ENCODE measurements at places on chromosomes 7 and 10.

DNA sequence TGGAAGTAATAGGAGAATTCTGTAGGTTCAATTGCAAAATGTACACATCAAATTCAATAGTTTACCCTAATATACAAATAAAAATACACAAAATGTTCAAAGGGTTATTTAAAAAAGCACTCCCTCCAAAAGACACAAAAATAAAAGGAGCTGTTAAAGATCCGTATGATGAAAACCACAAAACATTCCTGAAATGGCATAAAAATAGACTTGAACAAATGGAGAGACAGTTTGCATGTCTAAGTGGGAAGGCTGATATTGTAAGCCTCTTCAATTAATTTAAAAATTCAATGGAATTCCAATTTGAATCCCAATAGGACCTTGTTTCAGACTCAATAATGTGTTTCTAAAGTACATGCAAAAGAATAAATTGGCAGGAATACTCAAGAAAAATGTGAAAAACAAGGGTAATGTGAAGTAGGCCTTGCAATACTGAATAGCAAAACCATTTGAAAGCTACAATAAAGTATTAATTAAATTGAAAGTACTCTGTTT is 38.0 kb upstream of the INSYN2A start:
- DNase-seq, result no peak

DNA sequence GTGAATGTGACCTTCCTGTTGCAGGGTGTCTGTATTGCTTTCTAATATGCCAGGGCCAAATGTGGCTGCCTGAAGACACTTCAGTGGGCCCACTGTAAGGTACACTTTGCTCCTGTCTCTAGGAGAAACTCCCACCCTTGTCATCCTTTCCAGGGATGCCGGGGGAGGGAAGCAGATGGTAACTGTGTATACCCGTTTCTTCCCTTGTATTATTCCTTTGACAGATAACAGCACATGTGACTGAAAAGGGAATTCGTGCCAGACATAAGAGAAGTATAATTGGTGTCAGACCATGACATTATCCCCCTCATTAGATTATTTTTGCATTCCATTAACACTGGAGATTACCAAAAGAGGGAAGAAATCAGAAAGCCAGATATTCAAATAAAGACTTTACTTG is 317.7 kb downstream of the CAMK1D start:
- no peak for DNase-seq

DNA sequence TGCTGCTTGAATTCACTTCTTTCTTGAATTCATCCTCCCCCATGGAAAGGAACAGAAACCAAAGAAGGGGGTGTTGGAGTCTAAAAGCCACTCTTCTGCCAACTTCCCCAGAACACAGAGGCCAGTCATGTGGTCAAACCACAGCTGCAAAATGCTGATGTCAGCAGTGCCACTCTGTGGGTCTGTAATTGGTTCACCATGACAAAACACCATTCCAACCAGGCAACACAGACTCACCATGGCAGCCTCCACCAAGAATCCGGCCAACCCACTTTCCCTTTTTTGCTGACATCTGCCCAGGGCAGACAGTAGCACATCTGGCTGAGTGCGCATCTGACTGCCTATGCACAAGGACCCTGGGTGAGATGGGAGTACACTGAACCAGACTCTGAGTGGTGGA is 16.8 kb downstream of the OSBPL3 start:
- no peak for DNase-seq

GRCh38 chr7:5657901-5658300 is 123.6 kb downstream of the RNF216 start:
- no peak for DNase-seq

GRCh38 chr7:47827351-47827756 is 120.9 kb downstream of the PKD1L1 start:
- DNase-seq, result no peak

DNA sequence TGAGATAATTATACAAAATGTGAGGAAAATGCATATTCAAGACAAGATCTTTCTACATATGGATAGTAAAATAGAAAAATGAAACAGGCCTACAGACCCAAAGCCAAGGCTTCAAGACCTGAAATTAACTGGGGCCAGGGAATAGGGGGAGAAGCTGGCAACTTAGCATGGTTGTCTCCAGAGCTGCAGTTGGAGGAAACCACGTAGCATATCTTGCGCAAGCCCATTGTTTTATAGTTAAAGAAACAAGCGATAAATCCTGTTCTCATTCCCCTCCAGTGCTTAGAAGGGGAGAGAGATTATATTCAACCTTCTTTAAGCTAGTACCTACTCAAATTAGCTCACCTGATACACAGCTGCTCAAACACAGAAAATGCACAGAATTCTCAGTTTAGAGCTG is 197.1 kb downstream of the SORCS1 start:
- no peak for DNase-seq
